ENCODE measurements at places on chromosomes 5 and 9.

DNA sequence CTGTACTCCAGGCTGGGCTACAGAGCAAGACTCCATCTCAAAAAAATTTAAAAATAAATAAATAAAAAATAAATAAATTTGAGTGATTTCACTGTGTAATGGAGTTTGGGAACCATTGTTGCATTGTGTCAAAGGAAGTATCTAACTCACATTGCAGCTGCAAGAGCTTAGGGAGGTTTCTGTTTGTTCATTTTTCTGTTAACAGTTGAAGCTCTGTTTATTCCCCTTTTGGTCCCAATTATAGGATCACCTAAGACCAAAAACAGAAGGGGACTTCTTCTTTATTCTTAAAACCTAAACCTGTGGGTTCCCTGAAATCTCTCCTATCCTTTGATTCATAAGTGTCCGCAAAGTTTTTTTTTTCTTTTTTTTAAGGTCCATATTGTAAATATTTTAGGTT lies 28.6 kb upstream of the PCAT7 start:
- no peak for DNase-seq

DNA sequence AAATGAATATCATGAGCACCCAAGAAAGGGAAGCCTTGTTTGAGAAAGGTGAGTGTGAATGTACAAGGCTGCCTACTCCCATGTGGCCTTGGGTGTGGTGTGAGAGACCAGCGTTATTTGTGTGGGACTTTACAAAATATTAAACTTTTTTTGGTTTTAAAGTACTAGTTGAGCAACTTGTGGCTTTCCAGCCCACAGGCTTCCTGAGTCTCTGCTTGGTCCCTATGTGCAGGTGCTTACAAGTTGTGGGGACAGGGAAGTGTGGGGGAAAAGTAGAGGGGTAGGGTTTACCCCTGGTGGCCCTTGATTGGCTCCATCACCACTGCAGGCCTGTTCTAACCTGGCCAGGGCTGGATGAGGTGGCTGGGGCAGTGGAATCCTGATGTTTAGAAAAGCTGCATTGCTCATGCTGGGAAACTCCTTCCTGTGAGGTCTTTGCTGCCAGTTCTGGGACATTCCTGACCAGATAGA lies 19.7 kb downstream of the PTTG1 start:
- DNase-seq = no peak

DNA sequence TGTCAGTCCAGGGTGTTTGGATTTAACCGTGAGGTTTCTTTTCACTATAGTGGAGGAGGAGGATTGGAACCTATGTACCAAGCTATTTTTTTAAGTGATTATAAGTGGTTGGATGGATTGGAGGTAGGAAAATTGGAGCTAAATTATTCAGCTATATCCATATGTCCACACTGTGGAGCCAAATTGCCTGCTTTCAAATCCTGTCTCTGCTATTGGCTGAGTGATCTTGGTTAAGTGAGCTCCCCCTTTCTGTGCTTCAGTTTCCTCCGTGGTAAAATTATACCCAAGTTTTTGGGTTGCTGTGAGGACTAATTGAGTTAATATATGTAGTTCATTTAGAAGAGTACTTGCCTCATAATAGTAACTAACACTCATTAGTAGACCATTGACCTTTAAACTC lies 2.5 kb downstream of the CENPP start:
- no peak for DNase-seq

DNA sequence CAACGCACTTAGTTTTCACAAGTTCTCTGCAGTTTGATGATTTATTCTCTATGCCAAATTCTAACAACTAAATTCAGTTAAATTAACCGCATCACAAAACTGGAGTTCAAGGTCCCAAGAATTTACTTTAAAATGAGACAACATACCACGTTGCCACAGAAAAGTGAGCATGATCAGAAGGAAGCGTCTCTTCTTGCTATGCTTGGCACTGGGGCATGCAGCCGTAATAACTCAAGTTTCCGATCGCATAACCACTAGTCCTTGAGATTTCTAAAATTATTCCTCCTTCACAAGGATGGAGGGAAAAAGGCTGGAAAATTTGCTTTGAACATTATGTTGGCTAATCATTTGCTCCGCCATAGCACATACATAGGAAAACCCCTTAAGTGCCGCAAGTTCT lies 13.9 kb downstream of the NFIB start:
- no peak for DNase-seq

DNA sequence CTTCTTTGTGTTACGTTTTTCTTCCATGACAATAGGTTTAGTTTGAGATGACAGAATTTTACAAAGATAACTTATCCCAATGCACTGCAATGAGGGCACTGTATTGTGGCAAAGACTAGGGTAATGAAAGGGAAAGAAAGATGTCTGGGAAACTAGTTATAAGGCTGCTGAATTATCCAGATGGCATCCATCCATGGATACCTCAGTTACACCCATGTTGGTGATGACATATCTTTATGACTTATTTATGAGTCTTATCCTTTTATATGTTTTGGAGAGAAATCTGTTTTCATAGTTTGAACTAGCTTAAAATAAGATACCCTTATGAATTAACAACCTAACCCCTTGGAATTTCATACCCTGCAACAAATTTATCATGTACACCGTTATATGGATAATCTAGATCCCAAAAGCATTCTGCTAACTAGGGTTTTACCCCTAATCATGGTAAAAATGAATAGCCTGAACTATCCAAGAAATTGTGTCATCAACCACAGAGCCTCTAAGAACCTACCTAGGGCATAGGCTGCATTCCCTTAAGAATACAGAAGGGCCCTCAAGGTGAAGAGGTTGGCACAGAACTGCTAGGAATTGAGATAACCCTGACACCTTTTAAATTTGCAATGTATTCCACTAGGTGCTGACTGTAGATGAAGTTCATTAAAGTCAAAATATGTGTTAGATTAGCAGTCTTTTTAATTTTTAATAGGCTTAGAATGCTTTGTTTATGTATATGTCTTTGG lies 49.5 kb upstream of the RORB start:
- no peak for DNase-seq

DNA sequence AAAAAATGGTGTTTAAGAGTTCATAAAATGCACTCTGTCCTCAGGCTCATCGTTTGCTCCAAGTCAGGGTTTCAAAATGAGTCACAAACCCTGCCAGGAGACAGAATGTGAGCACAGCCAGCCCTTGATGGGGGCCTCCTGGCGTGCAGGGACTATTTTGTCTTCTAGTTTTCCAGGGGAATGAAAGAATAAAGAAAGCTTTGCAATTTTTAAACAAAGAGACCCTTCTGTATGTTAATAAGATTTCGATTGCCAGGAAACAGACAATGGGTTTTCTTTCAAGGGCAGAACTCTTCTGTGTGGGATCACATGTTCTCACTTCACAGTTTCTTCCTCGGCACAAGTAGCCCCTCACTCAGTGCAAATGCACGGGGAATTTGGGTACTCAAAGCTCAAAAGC lies 121.4 kb upstream of the C6 start:
- no peak for DNase-seq

All from NCI-H510A treated with DMSO at 0.1 percent for 48 hours (cell line).